ENCODE measurements at places on chromosomes 5 and 9. TPM values are rescaled to one million over a fixed set of nuclear protein-coding genes. Genes with fewer than 3 reads are reported as not detected.
A peak's percentile ranks its signal among the peaks of the same experiment; 100 is the strongest.

PCDHA9 gene
- not detected for total RNA-seq

PPP1R26 gene
- 9.5 TPM for total RNA-seq

EQTN gene
- 0.08 TPM for total RNA-seq

TLR4 gene
- total RNA-seq = 23.3 TPM

RXRA gene
- 41.5 TPM for total RNA-seq

RAD17 gene
- total RNA-seq = 14.5 TPM

GABRB2 gene
- total RNA-seq = 0.08 TPM

GARIN3 gene
- total RNA-seq = not detected

LTC4S gene
- 1.3 TPM for total RNA-seq

MSMP gene
- total RNA-seq = not detected

DNA sequence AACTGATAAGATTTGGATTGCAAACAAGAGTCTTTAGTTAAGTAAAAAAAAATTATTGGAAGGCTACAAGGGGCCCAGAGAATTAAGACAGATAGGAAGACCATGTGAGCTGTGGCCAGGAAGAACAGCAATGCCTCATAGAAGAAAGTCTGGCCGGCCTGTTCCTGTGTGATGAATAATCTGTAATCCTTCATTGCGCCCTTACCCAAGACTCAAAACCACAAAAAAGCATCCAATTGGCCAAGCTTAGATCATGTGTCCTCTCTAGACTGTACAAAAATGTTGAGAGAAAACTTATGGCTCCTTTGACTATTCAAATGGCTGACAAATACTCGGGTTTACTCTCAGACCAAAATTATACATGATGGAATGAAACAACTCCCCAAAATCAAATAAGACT, 1383.5 kb downstream of the PTPRD start:
- H3K27ac ChIP-seq = no peak overlapping the region
- H3K4me3 ChIP-seq = no peak overlapping the region
- H3K27me3 ChIP-seq = no peaks in the 10 kb centered on the region
- H3K36me3 ChIP-seq = no peaks in the 10 kb centered on the region
- H3K4me1 ChIP-seq = no peaks in the 10 kb centered on the region

DNA sequence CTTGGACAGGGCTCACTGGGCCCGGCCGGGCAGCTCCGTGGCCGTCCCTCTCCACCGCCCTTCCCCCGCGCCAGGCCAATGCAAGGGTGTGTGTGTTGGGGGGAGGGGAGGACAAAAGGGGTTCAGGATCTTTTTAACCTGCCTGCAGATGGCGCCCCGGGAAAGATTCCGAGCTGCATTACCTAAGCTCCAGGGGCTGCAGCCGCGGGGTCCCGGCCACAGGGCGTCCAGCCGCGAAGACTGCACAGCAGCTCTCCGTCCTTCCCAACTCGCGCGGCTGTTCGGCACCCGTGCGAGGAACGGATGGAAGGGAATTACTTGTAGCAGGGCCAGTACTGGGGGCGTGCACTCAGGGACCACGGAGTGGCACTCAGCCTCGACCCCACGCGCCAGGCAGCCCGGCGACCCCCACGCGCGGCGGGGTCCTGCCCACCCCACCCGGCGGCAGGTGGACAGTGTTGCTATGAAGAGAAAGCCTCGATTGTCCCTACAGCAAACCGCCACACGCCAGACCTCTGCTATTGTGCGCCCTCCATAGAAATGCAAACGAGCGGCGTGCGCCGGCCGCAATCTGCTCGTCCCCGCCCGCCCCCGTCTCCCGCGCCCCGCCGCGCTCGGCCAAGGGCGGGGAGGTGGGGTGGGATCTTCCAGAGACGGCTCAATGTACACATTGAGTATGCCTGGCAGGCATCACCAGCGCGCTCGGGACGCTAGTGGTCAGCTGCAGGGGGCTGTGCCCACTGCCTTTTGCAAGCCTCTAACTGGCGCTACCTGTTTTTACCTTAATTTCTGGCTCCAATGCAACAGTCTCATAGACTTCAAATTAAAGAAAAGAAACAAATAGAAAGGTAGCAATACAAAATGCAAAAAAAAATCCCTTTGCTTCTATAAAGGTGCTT, 796 bp upstream of the GADD45G start:
- H3K4me1 ChIP-seq = peaks cover 8% of the 10 kb centered on the region
- H3K27me3 ChIP-seq = no peaks in the 10 kb centered on the region
- peak overlapping the region; percentile 83 for H3K27ac ChIP-seq
- H3K4me3 ChIP-seq = peak overlapping the region; percentile 47
- peak; percentile 75 for DNase-seq
- H3K36me3 ChIP-seq = no peaks in the 10 kb centered on the region

DNA sequence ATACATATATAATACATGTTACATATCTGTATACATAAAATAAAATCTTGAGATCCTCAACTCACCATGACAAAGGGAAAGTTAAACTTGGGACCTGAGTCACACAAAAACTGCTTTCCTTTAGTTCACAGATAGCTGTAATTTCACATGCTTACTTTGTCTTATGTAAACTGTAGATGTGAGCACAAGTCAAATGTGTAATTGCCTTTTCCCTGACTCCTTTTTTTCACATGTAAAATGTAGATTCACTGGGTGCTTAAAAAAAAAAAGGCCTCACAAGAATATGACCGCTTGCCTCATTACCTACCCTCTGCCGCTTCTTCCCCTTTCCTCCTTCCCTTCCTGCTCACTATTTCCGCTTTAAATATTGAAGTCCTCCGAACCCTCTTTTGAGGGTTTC, 21.9 kb upstream of the FAM169A start:
- H3K27ac ChIP-seq = no peak overlapping the region
- H3K4me1 ChIP-seq = no peaks in the 10 kb centered on the region
- no peak for DNase-seq
- H3K27me3 ChIP-seq = no peaks in the 10 kb centered on the region
- no peaks in the 10 kb centered on the region for H3K36me3 ChIP-seq

- no peaks in the 10 kb centered on the region for H3K27me3 ChIP-seq
- no peaks in the 10 kb centered on the region for H3K36me3 ChIP-seq
These were observed 42.9 kb downstream of the TRIP13 start for GRCh38 chr5:935510-936084.

- peak overlapping the region; percentile 26 for H3K27ac ChIP-seq
- H3K4me1 ChIP-seq = peaks cover 3% of the 10 kb centered on the region
- H3K27me3 ChIP-seq = no peaks in the 10 kb centered on the region
- no peaks in the 10 kb centered on the region for H3K36me3 ChIP-seq
These were observed 59.9 kb downstream of the ZFAND5 start for GRCh38 chr9:72305102-72305546.

DNA sequence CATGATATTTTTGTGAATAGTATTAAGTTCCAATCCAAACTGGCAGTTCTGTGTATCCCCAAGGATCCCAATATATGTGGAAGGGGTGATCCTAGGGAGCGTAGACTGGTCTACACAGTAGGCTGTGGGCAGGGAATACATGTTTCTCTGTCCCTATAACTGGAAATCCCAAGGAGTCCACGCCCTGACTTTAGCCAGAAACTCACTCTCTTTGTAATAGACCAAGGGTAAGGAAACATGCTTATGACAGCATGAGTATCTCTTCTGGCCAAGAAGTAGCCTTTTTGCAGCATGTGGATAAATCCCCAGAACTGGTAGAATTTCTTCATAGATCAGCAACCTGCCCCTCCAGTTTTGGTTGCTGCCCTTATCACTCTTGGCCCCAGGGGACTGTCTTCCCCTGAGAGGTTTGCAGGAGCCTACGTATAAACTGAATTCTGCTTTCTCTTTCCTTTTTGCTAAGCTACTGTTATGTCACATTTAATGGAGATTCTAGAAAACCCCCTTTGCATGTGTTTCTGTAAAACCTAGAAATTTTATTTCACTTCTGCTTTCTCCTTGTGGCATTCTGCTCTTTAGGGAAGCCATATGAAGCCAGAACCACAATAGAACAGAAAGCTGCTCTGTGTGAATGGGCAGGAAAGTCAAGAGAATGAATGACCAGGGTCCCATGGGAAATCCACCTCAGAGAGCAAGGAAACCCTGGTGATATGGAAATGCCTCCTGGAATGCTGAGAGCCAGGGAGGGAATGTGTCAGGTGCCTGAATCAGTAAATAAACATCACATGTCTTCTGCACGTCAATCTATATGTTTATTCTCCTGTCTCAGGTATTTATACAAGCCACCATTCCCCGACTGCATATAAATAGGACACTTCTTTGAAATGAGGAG, 3.5 kb downstream of the IFNA2 start:
- DNase-seq = no peak
- H3K4me1 ChIP-seq = no peaks in the 10 kb centered on the region
- no peaks in the 10 kb centered on the region for H3K36me3 ChIP-seq
- no peaks in the 10 kb centered on the region for H3K27me3 ChIP-seq
- no peak overlapping the region for H3K27ac ChIP-seq
- H3K4me3 ChIP-seq = no peak overlapping the region

DNA sequence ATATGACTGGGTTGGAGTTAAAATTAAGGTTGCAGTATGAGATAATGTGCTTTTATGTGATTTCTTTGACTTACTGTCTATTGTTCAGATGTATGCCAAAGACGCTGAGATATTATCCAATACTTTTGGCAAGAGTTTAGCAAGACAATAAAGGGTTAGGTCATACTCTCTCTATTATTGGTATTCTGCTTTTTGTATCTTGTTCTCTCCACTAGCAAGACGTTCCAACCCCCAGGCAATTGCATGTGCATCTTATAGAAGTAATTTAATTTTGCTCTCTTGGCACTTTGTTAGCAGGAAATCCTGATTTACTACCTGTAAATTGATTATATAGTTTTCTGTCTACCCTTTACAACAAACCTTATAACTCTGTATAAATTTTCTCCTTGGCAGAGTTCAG, 1093.6 kb downstream of the CDH9 start:
- no peak for DNase-seq
- no peak overlapping the region for H3K4me3 ChIP-seq
- no peak overlapping the region for H3K27ac ChIP-seq

- no peaks in the 10 kb centered on the region for H3K36me3 ChIP-seq
- no peaks in the 10 kb centered on the region for H3K4me1 ChIP-seq
- no peak overlapping the region for H3K27ac ChIP-seq
- H3K27me3 ChIP-seq = no peaks in the 10 kb centered on the region
- no peak for DNase-seq
These were observed 563.9 kb upstream of the ADAMTS16 start for GRCh38 chr5:4576161-4576748.

DNA sequence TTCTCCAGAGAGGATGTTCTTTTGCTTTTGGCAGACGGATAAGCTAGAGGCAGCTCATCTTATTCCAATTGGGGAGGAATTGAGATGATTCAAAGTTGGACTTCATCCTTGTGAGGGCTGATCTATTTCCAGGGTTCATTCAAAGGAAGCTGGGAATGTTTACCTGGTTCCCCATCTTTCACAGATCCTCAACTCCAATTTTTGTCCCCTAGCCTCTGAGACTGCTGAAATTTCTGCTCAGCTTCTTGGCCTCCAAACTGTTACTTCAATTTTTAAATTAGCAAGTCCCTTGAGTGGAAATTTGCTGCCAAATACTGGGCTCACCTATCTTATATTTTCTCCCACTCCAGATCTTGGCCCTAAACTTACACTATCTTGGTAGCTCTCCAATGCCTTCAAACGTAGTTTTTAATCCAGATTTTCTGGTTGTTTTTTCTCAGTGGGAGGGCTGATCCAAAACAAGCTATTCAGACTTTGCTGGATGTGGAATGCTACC, 93.9 kb upstream of the NEK6 start:
- no peak overlapping the region for H3K27ac ChIP-seq
- no peak for DNase-seq
- H3K4me1 ChIP-seq = no peaks in the 10 kb centered on the region
- no peaks in the 10 kb centered on the region for H3K36me3 ChIP-seq
- H3K4me3 ChIP-seq = no peak overlapping the region
- no peaks in the 10 kb centered on the region for H3K27me3 ChIP-seq

DNA sequence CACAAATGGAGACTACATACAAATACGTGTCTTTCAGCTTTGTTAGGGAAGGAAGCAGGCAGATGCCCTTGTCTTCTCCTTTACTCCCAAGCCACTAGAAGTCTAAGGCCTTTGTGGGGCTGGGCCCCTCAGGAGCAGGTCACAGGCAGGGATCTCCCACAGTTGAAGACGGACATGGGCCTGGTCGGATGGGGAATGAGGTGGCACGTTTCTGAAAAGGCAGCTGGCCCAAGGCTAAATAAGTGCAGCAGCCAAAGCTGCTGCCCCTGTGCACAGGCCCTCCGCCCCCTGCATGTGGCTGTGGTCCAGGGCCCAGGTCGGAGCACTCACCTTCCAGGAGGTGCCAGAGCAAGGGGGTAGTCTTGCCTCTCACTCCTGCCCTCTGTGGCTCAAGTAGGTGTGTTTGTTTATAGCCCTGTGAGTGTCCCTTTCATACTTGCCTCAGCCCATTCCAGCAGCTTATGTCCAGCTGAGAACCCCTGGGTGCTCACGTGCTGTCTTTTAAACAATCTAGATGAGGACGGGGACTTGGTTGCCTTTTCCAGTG, 1.8 kb downstream of the SQSTM1 start:
- H3K4me1 ChIP-seq = peaks cover 26% of the 10 kb centered on the region
- H3K36me3 ChIP-seq = peaks cover 24% of the 10 kb centered on the region
- H3K27ac ChIP-seq = peak overlapping the region; percentile 99
- H3K27me3 ChIP-seq = no peaks in the 10 kb centered on the region
- DNase-seq = no peak
- peak overlapping the region; percentile 64 for H3K4me3 ChIP-seq

- no peak for DNase-seq
- no peak overlapping the region for H3K27ac ChIP-seq
- H3K4me1 ChIP-seq = no peaks in the 10 kb centered on the region
- H3K27me3 ChIP-seq = no peaks in the 10 kb centered on the region
- no peak overlapping the region for H3K4me3 ChIP-seq
These were observed 288.0 kb upstream of the SMARCA2 start for GRCh38 chr9:1726993-1727759.

- no peak overlapping the region for H3K4me3 ChIP-seq
- H3K4me1 ChIP-seq = no peaks in the 10 kb centered on the region
- DNase-seq = no peak
- peaks cover 2% of the 10 kb centered on the region for H3K36me3 ChIP-seq
- H3K27me3 ChIP-seq = no peaks in the 10 kb centered on the region
- no peak overlapping the region for H3K27ac ChIP-seq
These were observed 101.3 kb downstream of the AGTPBP1 start for GRCh38 chr9:85640425-85640824.

GRCh38 chr5:172801179-172801671, 30.2 kb upstream of the DUSP1 start:
- no peaks in the 10 kb centered on the region for H3K36me3 ChIP-seq
- no peaks in the 10 kb centered on the region for H3K27me3 ChIP-seq
- no peak for DNase-seq
- no peak overlapping the region for H3K27ac ChIP-seq

DNA sequence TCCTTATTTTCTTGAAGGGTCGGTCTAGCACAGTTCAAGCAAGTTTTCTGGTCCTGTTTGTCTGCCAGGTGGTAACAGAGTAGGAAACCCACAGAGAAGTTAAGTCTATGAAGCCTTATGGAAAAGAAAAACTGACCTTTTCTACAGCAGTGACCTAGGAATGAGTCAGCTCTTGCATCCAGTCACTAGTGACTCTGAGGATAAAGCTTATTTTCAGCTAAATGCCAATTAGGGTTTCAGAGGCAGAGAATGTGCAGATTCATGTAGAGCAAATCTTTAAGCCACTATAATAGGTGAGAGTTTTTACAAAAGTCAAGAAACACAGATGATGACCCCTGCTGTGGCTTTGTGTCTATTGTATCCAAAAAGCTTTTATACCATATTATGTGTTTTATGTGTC, 100.7 kb downstream of the CWC27 start:
- no peaks in the 10 kb centered on the region for H3K27me3 ChIP-seq
- H3K36me3 ChIP-seq = no peaks in the 10 kb centered on the region
- peaks cover 1% of the 10 kb centered on the region for H3K4me1 ChIP-seq
- H3K27ac ChIP-seq = no peak overlapping the region
- no peak overlapping the region for H3K4me3 ChIP-seq
- no peak for DNase-seq

GRCh38 chr5:116575326-116576052, 866 bp upstream of the SEMA6A start:
- H3K36me3 ChIP-seq = no peaks in the 10 kb centered on the region
- DNase-seq = no peak
- peaks cover 33% of the 10 kb centered on the region for H3K4me1 ChIP-seq
- peaks cover 5% of the 10 kb centered on the region for H3K27me3 ChIP-seq
- H3K27ac ChIP-seq = peak overlapping the region; percentile 8

All from liver (tissue), 10 donors.